ENCODE measurements at places on chromosomes 4 and X. TPM values are rescaled to one million over a fixed set of nuclear protein-coding genes. Genes with fewer than 3 reads are reported as not detected.

DNA sequence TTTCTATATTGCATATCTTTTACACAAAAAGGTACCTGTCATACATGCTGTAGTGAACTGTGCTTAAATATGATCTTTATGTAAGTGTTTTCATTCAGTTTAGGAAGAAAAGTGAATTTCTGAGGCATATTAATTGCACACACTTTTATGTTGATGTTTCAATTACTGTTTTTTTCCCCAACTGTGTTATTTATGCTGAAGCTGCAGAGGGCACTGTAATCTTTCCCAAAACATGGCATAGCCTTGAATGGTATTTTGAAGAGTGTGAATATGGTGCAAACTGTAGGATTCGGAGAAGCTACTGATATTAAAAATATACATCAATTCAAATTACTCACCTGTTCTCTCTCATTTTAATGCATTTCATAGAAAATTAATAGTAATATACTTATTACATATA, 6.0 kb upstream of the CENPE start:
- peak; percentile 4 for DNase-seq

DNA sequence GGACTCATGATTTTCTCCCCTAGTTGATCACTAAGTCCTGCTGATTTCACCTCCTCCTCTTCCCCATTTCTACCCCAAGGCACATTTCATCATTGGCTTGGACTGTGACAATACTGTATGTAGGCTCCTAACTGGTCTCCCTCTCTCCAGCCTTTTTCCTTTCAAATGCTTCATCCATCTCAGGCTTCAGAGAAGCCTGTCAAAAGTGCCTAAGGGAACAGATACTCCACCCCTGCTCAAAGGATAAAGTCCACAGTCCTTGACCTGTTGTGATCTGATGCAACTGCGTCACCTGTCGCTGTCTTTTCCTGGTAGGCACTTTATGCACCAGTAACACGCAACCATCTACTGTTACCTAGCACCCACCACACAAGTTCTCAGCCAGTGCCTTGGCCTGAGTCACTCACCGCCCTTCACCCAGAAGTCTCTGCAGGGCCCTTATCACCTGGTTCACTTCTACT, 12.8 kb downstream of the SCARB2 start:
- peak; percentile 61 for DNase-seq

DNA sequence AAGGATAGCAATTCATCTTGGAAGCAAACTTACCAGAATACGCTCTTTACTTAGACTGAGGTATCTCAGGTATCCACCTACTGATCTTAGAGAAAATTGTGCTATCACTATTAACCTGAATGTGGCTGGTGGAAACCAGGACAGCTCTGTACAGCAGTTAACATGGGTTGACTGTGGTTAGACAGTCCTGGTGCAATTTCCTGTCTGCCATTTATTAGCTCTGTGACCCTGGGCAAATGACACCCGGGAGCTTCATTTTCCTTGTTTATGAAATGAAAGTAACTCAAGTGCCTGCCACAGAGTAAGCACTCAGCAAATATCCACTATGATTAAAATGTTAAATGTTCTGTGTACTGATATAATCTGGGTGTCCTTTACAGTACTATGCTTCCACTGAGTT, 60.0 kb downstream of the SMC1A start:
- DNase-seq, result no peak

The C1GALT1C1 gene
- total RNA-seq, result 26.8 TPM

The SUPT20HL2 gene
- not detected for total RNA-seq

All from Calu3 (cell line).